Right forelimb (tissue), 1 donor: ENCODE measurements at places on chromosomes 7 and 10.

DNA sequence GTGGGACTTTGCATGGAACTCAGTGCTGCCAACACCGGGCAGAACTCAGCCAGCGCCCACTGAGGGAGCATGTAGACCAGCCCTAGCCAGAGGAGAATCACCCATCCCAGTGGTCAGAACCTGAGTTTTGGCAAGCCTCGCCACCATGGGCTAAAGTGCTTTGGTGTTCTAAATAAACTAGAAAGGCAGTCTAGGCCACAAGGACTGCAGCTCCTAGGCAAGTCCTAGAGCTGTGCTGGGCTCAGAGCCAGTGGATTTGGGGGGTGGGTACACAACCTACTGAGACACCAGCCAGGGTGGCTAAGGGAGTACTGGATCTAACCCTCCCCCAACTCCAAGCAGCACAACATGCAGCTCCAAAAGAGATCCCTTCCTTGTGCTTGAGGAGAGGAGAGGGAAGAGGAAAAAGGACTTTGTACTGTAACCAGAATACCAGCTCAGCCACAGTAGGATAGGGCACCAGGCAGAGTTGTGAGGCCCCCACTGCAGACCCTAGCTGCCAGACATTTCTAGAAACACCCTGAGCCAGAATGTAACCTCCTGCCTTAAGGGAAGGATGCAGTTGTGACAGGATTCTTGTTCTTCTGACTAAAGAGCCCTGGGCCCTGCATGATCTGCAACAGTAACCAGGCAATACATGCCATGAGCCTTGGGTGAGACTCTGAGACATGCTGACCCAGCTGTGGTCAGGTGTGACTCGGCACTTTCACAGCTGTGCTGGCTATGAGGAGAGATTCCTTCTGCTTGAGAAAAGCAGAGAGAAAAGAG lies 24.4 kb downstream of the GSDME start:
- no peak for DNase-seq

DNA sequence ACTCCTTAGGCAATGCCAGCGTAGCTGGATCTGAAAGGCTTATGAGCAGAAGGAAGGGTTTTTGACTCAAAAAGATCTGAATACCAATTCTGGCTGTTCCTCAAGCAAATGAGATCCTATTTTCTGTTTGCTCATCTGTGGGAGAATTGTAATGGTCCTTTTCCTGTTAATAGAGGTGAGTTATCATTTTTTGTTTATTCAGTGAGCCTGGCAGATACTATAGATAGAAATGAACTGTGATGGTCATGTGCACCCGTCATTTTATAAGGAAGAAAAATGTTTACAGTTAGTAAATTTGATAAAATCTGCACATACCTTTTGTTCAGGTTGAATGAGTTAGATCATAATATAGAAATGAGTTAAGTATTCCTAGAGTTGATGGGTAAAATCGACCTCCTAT lies 97.7 kb downstream of the ACTR3B start:
- DNase-seq, result no peak

GRCh38 chr10:37975401-37975991 lies 951 bp downstream of the ZNF25 start:
- DNase-seq, result peak; percentile 48

DNA sequence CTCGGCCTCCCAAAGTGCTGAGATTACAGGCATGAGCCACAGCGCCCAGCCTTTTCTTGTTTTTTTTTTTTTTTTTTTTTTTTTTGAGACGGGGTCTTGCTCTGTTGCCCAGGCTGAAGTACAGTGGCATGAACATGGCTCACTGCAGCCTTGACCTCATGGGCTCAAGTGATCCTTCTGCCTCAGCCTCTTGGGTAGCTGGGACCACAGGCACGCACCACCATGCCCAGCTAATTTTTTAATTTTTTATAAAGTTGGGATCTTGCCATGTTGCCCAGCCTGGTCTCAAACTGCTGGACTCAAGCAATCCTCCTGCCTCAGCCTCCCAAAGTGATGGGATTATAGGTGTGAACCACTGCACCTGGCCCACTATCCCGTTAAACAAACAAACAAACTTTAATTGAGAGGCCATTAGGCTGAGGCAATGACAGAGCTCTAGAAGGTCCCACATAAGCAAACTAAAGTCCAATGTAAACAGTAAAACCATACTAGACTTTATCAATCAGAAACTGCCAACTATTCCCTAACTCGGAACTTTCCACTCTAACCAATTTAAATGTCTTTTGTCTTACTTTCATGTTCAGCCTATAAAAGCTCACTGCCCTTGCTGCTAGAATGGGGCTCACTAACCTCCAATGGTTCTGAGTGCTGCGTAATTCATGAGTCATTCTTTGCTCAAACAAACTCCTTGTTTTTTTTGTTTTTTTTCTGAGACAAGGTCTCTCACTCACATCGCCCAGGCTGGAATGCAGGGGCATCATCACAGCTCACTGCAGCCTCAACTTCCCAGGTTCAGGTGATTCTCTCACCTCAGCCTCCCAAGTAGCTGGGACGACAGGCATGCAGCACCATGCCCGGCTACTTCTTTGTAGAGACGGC lies 1.9 kb downstream of the DHX32 start:
- no peak for DNase-seq

DNA sequence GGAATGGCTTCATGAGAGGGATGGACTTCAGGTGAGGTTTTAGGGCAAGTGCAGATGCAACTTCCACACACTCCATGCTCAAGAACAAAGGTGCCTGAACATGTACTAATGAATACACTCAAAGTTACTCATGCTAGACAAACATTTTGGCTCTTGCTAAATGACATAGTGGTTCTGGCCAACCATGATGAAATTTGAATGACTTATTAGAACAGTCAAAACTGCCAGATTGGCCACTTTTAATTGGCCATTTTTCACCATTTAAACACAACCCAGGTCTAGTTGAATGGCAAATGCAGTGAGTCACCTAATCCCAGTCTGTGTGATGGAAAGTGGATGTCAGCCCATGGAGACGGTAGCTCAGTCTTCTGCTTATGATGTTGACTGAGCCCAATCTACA lies 4.9 kb upstream of the PTPRN2 start:
- no peak for DNase-seq

- DNase-seq, result no peak
Measured at GRCh38 chr10:3780771-3781467, 4.1 kb downstream of the KLF6 start.

GRCh38 chr7:19275000-19275399 lies 129.8 kb upstream of the FERD3L start:
- DNase-seq, result no peak

DNA sequence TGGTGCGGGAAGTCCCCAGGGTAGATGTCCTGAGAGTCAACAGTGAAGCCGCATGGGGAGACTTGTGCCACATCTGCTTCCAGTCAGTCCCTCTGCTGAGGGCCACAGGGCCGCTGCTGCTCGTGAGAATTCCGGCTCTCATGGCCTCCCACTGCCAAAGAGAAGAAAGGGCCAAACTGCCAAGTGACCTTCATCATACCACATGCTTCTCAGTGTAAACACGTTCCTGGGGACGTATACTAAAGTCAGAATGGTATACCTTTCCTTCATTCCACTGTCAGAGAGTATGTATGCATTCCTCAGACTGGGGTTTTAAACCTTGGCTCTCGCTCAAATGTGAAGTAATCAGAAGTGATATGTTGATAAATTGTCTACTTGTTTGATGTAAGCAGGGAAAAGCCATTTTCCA lies 52.8 kb upstream of the SEC61G start:
- no peak for DNase-seq

DNA sequence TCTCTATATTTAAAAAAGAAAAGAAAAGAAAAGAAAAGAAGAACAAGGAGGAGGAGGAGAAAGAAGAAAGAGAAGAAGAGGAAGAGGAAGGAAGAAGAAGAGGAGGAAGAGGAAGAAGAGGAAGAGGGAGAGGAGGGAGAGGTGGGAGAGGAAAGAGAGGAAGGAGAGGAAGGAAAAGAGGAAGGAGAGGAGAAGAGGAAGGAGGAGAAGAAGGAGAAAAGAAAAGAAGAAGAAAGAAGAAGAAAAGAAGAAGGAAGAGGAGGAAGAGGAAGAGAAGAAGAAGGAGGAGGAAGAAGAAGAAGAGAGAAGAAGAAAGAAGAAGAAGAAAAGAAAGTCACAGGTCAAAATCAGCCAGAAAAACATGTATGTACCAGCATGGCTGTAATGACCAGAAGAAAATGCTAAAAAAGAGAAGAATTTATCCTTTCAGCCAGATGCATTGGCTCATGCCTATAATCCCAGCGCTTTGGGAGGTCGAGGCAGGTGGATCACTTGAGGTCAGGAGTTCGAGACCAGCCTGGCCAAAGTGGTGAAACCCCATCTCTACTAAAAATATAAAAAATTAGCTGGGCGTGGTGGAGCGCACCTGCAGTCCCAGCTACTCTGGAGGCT lies 5.3 kb upstream of the POR start:
- DNase-seq, result no peak

- no peak for DNase-seq
Measured at GRCh38 chr10:102593074-102593803, 51.0 kb upstream of the TRIM8 start.

- no peak for DNase-seq
Measured at GRCh38 chr7:33821970-33822369, 83.4 kb upstream of the BMPER start.

DNA sequence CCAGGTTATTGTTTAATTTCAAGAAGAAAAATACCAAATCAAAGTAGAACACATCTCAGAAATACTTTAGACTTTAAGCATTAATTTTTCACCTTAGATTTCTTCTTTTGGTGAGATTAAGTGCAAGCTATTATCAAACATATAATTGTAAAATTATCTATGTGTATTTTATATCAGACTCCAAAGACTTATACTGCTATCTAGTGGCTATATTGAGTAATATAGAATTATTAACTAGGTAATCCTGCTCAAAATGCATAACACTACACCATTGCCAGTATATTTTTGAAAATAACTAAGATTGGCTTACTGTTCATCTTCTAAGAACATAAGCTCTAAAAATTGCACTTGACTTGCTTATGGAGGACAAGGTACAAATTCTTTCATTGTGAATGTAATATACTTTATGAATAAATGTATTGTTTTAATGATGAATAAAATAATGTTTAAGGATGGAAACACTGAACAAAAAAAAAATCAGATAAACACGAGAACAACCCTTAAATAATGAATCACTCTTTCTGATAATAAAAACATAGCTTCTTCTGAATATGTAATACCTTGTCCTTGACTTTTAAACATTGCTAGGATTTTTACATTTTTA lies 86.7 kb upstream of the GNAI1 start:
- no peak for DNase-seq

DNA sequence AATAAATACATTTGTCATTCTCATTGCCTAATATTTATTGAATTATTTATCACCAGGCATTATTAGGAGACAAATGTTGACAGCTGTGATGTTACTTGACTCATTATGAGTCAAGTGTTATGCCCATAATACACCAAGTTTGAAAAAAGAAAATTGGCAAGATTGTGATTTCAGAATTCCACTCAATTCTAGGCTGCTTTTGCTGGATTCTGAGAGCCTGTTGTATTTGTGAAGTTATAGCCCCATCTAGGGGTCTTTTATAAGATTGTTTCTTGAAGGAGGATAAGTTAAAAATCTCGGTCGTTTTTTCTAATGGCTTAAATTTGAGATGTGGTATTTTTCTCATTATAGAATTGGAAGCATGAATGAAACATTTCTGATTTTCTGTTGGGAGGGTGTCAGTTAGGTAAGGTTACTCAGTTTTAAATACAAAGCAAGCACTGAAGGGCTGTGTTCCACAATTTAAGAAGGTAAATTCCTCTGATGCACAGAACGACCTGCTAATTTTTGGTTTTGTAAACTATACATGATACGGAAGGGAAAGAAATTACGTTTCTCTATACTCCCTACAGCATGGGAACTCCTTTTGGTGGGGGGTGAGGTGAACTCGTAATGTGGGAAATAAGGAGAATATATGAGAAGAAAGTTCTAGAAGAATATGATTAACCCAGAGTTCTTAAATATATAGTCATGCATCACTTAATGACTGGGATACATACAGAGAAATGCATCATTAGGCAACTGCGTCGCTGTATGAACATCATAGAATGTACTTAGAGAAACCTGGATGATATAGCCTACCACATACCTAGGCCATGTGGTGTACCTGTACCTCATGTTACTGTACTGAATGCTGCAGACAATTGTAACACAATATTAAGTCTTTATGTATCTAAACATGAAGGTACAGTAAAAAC lies 2.6 kb downstream of the STK31 start:
- no peak for DNase-seq

- no peak for DNase-seq
Measured at GRCh38 chr10:103763374-103764202, 91.8 kb downstream of the SH3PXD2A start.

DNA sequence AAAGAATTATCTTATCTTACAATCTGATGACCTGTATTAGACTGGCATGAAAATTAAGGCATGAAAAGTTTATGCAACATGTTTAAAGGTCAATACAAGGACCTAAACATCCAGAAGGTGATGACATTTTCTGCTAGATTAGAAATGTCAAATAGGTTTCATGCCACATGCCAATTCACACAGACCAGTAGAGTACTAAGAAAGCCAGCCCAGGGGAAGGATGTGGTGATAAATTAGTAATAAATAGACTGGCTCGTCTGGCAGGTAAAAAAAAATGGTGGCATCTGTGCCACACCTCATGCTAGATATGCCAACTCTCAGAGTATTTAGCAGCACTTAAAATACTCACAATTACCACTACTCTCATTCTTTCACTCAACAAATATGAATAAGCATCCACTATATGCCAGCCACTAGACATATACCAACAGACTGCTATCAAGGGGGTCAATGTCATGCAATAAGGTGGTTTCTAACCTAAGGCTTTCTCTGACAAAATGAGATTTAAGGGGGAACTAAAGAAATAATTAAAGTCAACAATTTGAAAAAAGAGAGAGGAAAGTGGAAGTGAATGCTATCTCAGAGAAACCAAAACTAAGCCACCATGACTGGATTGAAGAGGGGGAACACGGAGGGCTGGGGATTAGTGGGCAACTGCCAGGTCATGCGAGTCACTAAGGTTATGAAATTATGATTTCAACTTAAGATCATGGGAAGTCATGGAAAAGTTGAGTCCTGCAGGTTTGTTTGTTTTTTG lies 83.5 kb downstream of the SGMS1 start:
- no peak for DNase-seq

GRCh38 chr7:152636441-152636840 lies 39.5 kb downstream of the XRCC2 start:
- DNase-seq, result no peak

- DNase-seq, result no peak
Measured at GRCh38 chr10:120017733-120018417, 125.3 kb downstream of the SEC23IP start.

DNA sequence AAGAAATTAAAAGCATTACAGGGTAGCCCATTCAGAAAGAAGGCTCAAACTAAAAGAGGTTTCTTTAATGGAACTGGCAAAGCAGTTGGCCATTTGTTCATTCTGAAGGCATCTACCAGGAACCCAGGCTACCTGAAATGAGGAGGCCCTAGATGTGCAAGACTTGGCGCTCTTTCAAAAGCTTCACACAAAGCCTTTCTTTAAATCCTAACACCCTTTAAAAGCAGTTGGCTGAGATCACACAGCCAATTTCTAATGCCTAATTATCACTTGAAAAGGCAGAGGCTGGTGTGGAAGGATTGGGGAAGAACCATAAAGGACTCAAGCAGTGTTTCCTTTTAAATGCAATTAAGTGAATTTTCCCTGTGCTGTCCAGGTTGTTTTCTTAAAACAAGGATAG lies 23.2 kb downstream of the PPP1R17 start:
- no peak for DNase-seq

GRCh38 chr10:12663863-12664262 lies 314.5 kb downstream of the CAMK1D start:
- DNase-seq, result no peak
